ENCODE measurements at places on chromosomes 1 and 21.

GRCh38 chr1:221100611-221101010 lies 221.4 kb downstream of the HLX start:
- no peak for DNase-seq

- peak; percentile 74 for DNase-seq
Measured at GRCh38 chr21:42532466-42533181, 19.0 kb downstream of the SLC37A1 start.

DNA sequence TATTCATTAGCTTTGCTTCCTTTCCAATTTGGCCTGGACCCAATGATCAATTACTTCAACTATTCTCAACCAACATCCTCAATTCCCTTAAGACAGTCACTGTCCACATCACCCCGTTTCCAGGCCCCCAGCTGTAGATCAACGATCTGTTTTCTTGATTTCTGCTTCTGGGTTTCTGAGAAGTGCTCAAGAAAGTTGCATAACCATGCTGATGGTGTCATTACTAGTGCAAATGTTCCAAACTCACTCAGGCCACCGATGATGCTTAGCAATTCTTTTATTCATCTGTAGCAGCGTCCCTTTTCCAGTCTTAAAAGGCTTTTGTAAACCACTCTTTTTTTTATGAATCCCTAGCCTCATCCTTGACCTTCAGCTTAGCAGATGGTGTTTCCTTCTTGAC lies 155.8 kb upstream of the PTGFR start:
- DNase-seq, result no peak

- DNase-seq, result no peak
Measured at GRCh38 chr1:167272369-167272957, 51.8 kb downstream of the POU2F1 start.

- no peak for DNase-seq
Measured at GRCh38 chr1:204326771-204327300, 32.9 kb downstream of the PLEKHA6 start.

- DNase-seq, result no peak
Measured at GRCh38 chr1:44235808-44236207, 22.5 kb downstream of the DMAP1 start.

DNA sequence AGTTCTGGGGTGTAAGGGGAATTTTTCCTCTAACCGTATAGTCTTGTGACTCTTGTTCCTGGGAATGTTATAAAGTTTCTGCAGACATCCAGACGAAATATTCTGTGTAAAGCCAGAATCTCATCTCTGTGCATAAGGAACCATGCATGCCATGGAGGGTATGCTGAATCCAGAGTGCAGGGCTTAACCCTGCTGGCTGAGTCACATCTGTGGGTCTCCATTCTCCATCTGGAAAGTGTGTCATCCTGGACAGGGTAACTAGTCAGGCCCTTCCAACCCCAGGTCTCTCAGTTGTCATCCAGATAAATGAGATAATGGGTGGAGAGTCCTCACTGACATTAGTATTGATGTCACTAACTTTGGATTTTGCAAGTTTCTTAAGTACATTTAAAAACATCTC lies 48.8 kb downstream of the ATP5PO start:
- DNase-seq, result no peak

GRCh38 chr1:221397141-221397540 lies 344.7 kb downstream of the DUSP10 start:
- DNase-seq, result no peak

- DNase-seq, result no peak
Measured at GRCh38 chr1:182600745-182601415, 3.3 kb downstream of the RGS16 start.

DNA sequence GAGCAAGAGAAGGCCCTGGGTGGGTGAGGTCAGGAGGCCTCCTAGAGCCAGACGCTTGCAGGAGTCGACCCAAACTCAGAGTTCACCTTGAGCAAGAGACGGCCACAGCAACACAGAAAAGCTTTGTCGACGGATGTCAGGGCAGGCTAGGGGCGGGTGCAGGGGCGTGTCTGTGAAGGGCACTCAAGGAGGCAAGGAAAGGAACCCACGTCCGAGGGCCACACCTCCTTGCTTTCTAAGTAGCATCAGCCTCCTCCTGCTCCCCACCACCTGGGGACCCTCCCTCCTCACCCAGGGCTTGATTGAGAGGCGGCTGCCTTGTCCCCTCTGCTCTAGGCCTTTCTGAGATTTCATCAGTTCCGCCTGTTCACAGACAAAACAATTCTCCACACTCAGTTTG lies 92.1 kb downstream of the OMA1 start:
- no peak for DNase-seq

DNA sequence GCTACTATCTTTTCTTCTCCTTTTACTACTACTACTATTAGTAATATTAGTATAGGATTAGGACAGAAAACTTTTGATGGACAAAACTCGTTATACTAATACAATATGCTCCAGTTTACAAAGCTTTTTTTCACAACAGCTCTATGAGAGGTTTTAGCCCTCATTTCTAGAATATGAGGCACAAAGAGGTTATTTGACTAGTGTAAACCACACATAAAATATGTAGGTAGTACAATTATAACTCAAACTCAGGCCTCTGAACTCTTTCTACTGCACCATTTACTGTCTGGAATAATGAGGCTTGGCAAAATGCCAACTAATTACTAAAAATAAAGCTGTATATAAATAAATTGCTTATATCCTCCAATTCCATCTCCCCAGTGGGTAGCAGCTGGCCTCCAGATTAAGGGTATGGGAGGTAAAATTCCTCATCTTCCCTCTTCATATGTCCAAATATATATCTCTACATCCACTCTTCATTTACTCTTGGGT lies 99.9 kb downstream of the LYST start:
- no peak for DNase-seq

DNA sequence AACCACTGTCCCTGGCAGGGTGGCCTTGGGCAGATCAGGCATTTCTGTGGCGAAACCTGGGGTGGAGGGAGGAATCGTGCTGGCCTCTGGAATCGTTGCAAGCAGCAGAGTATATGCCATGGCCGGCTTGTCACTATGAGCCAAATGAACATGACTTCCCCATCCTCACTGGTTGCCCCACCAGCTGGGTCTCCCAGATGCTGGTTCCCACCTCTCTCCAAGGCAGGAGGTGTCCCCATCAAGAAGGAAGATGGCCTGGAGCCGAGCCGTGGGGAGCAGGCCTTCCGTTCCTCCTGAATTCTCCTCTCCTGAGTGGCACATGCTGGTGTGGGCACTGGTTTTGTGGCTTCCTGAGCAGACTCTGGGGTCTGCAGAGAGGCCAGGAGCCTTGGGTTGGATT lies 60.2 kb upstream of the ACTRT2 start:
- DNase-seq, result no peak

- DNase-seq, result peak; percentile 68
Measured at GRCh38 chr1:23403735-23404486, 20.6 kb downstream of the TCEA3 start.

- no peak for DNase-seq
Measured at GRCh38 chr1:204726478-204726877, 40.9 kb upstream of the LRRN2 start.

GRCh38 chr1:112956544-112957132 lies 642 bp upstream of the SLC16A1 start:
- DNase-seq, result peak; percentile 21

DNA sequence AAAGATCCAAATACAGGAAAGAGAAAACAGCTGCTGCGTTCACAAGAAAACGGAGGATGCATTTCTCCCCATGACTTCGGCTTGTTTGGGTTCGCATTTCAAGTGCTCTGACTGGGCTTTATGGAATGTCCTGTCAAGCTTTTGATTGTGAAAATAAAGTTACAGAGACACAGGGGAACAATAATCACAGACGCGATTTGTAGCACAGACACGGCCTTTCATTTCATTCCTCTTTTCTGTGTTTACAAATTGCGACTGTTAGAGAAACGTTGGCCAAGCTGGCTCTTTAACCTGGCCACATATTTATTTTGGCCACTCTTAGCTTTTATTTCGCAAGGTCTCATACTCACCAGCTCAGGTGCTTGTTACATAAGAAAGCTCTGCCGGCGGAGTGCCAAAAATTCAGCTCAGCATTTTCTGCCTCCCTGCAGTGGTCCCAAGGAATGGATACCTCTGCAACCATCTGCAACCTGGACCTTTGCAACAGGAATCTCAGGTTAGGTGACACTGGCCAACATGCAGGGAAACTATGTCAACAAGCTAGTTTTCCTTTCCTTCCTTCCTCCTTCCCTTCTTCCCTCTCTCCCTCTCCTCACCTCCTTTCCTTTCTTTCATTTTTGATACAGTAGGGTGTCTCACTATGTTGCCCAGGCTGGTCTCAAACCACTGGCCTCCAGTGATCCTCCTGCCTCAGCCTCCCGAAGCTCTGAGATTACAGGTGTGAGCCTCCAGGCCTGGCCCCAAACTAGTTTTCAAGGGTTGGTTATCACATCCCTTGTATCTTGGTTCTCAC lies 58.2 kb upstream of the SLC45A1 start:
- DNase-seq, result no peak

GRCh38 chr1:199789141-199789540 lies 238.4 kb upstream of the NR5A2 start:
- DNase-seq, result no peak

- DNase-seq, result no peak
Measured at GRCh38 chr1:112744009-112744578, 29.0 kb upstream of the PPM1J start.

DNA sequence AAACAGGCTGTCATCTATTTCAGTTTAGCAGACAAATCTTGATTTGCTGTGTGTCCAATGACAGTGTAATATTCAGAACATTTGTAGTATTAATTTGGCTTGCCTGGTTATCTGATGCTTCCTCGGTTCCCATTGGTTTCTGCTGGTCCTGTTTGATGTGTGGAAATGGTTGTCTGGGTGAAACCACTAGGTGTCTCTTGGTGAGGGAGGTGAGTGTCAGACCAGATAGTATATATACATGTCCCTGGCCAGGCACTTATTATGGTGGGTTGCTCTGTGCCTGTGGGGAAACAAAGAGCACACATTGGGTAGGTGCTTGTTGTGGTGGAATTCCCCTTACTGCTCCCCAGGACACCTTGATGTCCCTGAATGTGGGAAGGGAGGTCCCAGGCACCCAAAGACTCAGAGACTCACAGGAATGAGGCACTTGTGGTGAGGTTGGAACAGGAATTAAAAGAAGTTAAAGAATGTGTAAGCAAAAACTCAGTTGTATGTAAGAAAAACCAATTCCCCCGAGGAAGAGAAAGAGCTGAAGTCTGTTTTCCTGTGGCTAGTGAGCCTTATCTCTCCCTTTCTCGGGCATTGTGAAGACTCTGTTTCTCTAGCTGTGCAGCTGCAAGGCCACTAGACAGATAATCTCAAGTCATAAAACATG lies 1519.1 kb downstream of the BRINP3 start:
- no peak for DNase-seq

- DNase-seq, result peak; percentile 84
Measured at GRCh38 chr1:155226188-155226909, 17.9 kb downstream of the MTX1 start.

DNA sequence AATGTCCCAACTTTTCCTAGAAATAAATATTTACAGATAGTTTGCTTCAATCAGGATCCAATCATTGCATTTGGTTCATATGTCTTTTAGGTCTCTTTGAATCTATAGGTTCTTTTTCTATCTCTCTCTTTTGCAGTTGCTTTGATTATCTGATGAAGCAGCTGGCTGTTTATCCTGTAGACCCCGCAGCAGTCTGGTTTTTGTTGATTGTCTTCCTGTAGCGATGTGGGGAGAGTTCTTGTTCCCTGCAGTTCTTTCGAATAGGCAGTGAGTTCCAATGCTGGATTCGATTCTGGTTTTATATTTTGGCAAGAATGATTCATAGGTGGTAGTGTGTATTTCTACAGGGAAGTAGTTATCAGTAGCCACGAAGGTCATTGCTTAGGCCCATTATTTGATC lies 7.4 kb upstream of the MIXL1 start:
- DNase-seq, result no peak

- DNase-seq, result no peak
Measured at GRCh38 chr1:245168906-245169305, 14.1 kb downstream of the KIF26B start.

- DNase-seq, result peak; percentile 36
Measured at GRCh38 chr1:221439008-221439746, 302.7 kb downstream of the DUSP10 start.

DNA sequence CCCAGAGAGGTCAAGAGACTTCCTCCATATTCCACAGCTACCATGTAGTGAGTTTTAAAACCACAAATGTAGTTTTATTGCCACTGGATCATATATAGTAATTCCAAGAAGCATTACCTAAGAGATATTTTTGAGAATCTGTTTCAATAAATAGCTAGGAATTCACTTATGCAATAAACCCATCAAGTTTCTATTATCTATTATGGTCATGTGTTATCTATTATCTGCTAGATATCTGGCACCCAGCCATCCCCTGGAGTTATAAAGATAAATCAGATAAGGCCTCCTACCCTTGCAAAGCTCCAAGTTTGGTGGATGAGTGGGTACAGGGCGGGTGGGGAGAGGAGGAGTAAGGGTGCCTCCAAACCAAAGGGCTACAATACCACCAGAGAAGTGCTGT lies 10.3 kb upstream of the VWA5B1 start:
- DNase-seq, result no peak

- peak; percentile 21 for DNase-seq
Measured at GRCh38 chr1:67685558-67686266, 711 bp downstream of the GADD45A start.

DNA sequence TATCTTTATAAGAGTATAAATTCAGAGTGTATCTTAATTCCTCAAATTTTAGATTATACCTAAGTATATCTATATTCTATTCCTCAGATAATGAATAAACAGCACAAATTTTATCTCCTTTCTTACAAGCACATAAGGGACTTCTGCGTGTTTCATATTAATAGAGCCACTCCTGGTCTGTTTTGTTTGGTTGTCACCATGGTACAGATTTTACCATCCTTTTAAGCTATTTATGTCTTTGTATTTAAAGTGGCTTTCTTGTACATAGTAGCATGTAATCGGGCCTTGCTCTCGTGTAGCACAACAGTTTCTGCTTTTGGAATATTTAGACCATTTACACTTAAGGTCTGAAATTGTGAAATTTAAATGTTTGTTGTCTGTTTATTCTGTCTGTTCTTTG lies 52.6 kb upstream of the SLC35A3 start:
- no peak for DNase-seq

Measured in CD4-positive, alpha-beta T cell treated with Interferon gamma for 1 hour (primary cell).